ENCODE measurements at places on chromosomes 5 and 9.

DNA sequence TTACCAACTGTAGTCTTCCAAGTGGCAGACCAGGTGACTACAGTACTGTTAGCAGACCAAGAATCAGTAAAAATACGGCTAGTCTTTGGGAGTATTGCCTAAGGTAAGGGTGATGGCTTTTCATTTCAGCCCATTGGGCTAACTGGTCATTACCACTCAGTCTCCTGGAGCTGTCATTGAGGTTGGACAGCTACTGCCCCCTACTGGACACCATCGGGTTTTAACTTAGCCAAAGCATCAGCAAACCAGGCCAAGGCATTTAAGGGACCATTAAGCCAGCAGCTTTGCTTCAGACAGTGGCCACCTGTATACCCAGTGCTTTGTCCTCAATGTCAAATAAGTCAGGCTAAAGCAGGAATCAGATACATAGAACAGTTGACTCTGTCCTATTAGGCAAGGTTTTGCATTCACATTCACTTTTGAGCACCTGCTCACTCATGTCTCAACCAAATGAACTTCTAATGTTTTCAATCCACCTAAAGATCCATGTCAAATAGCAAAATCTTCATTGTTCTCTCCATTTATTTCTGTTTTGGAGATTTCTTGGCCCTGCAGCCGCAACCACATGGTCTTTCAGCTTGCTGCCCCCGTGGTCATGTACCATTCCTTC is 117.2 kb downstream of the INVS start:
- no peak for DNase-seq

DNA sequence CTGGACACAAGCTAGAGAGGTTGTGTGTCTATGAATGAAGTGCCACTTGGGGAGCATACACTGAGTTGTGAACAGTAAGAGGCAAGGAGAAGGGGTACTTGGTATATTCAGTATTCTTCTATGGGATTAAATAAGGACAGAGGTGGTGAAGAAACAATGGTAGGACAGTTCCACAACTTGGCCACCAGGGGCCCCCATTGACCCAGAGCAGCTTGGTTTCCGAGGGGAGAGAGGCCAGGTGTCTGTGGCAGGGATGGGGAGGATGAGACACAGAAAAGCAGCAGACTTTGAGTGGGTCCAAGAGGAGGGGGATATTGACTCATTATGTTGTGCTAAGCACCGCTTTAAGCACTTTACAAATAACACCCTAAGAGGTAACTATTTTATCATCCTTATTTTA is 220.6 kb downstream of the MELK start:
- no peak for DNase-seq

- DNase-seq = no peak
Observed at GRCh38 chr9:91127653-91128052, 234.1 kb downstream of the AUH start.

GRCh38 chr5:14415024-14415697 is 166.4 kb upstream of the OTULINL start:
- DNase-seq = no peak

DNA sequence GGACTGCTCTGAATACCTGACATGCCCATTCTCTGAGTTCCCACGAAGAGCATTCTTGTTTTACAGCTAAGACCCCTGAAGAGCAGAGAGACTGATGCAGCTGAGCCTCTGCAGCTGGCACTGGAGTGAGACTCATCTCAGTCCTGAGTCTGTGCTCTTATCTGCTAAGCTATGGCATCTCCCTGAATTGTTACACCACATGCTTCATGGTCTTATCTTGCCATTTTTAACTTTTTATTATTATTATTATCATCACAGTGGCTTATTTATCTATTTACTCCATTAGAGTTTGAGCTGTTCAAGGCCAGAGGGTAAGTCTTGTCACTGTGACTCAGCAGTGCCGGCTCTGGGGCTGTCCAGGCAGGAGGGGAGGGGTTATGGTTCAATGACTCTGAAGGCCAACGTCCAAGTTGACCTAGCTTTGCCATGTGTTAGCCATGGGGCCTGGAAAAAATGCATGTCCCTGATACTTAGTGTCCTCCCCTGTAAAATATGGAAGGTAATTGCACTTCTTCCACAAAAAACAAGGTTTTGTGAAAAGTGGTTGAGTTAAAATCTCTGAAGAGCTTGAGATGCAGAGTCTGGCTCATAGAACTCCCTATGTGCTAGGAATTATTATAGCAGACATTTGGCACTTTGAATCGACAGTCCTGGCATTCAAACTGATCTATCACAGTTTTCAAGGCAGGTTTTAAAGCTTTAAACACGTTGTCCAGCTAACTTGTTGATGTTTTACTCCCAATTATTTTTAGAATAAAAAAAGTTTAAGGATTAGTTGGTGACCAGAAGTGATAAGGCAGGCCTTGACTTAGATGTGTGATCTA is 94.6 kb downstream of the ALDH1A1 start:
- DNase-seq = no peak

DNA sequence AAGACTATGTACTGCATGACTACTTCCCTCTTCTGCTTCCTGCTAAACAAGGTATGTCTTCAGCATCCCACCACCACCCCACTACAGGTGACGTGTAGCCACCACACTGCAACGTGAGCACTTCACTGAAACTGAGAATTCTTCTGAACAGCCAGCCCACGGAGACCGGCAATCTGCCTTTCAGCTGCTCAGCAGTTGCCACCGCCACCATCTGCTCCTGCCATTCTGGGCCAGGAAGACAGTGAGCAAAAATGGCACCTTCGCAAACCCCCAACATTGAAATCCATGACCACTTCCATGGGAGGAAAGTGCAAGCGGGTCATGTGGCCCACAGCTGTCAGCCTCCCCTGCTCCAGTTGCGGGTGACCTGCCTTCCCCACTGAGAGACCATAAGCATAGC is 443.4 kb upstream of the ST8SIA4 start:
- no peak for DNase-seq

- DNase-seq = no peak
Observed at GRCh38 chr9:93288891-93289883, 105.2 kb downstream of the WNK2 start.
